Motor neuron (in vitro differentiated cells): ENCODE measurements at places on chromosomes 11 and 22. TPM values are rescaled to one million over a fixed set of nuclear protein-coding genes. Genes with fewer than 3 reads are reported as not detected.

The SNX32 gene
- total RNA-seq = 6.7 and 7.2 TPM in 2 replicates

The SCUBE1 gene
- total RNA-seq = 2.9 and 3.8 TPM in 2 replicates

The SCUBE2 gene
- total RNA-seq = 3.6 and 3.9 TPM in 2 replicates

The NELL1 gene
- total RNA-seq = 36.5 and 41.6 TPM in 2 replicates

The P2RX6 gene
- 1.0 and 2.2 TPM in 2 replicates for total RNA-seq

The SAA4 gene
- not detected in 2 replicates for total RNA-seq

The UBQLN3 gene
- total RNA-seq = 0.26 and 0.35 TPM in 2 replicates

The MMP27 gene
- not detected in 2 replicates for total RNA-seq

The MRGPRE gene
- 0.36 TPM in 1 of 2 replicates, not detected in the other for total RNA-seq
